ENCODE measurements at places on chromosomes 6 and 20. TPM values are rescaled to one million over a fixed set of nuclear protein-coding genes. Genes with fewer than 3 reads are reported as not detected.

C6orf132 gene
- 2.6 TPM for total RNA-seq

CTSZ gene
- 92.1 TPM for total RNA-seq

ARHGAP18 gene
- total RNA-seq: 47.1 TPM

CLVS2 gene
- total RNA-seq: not detected

F13A1 gene
- not detected for total RNA-seq

TCF15 gene
- total RNA-seq: not detected

SLC52A3 gene
- not detected for total RNA-seq
